ENCODE measurements at places on chromosomes 7 and 10.

GRCh38 chr10:102068216-102068615, 3.1 kb downstream of the HPS6 start:
- no peak for DNase-seq

DNA sequence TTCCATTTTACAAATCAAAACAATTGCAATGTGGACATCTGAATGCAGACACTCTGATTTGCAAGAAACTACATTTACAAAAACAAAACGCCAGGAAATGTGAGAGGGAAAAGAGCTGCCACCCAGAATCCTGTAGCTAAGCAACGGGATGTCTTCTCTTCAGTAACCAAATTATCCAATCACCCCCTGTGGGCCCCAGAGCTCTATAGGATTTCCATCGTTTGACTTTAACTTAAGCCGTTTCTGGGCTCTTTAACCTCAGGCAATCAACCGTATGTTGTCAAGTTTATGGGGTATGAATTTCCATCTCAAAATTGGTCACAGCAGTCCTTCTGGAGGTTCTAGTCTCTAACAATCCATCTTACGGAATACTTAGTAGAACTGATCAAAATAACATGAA, 240.5 kb downstream of the ETV1 start:
- no peak for DNase-seq

DNA sequence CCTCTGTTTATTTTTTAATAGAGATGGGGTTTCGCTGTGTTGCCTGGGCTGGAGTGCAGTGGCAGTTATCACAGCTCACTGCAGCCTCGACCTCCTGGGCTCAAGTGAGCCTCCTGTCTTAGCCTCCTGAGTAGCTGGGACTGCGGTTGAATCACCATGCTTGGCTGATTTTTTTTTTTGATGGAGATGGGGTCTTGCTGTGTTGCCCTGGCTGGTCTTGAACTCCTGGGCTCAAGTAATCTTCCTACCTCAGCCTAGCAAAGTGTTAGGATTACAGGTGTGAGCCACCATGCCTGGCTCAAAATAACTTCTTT, 8.1 kb downstream of the DYNC2I1 start:
- DNase-seq: no peak

- DNase-seq: no peak
Measured at GRCh38 chr10:78650122-78650521, 418.6 kb upstream of the ZMIZ1 start.

DNA sequence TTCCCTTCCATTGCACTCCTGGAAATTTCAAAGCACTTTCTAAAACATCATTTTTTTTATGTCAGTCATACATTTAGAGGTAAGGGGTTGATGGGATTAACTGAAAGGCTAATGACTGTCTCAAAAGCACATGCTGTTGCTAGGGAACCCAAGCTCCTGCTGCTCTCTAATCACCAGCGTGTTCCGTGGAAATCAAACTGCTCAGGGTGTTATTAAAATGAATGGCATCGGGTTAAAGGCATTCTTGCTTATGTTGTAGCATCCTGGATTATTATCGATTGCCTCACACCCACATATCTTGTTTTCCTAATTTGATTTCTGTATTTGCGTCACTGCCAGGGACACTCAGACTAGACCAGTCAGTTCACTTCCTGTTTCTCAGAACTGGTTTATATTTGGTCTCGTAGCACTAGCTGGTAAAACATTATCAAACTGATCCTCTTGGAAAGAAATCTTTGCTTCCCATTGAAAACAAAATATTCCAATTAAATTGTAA, 216.5 kb upstream of the MKLN1 start:
- DNase-seq: no peak

- DNase-seq: no peak
Measured at GRCh38 chr10:86815035-86815617, 58.7 kb downstream of the BMPR1A start.

DNA sequence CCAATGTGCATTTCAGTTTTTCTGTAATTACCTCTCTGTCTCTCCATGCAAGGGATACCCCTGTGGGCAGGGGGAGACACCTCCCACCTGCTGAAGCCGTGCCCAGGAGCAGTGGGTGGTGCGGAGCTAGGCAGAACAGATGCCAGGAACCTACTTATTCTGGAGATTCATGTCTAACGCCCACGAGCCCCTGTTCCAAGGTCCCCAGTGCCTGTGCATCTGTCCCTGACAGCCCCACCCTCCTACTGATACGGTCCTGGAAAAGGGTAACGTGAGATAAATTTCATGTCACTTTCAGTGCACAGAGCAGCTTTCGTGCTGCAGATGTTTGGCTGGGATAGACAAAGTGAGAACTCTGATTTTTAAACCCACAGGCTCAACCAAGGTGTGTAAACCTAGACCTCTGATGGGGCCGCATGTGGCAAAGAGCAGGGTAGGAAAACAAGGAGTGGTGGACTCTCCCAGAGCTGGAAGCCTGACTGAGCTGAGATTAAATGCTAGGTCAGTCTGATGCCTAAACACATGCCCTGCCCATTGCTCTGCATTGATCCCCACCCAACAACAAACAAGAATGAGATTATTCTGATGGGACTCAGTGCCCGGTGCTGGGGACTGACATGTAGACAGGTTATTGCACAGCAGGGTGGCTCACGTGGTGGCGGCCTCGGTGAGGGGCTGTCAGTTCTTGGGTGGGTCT, 123.6 kb upstream of the GDF10 start:
- no peak for DNase-seq

DNA sequence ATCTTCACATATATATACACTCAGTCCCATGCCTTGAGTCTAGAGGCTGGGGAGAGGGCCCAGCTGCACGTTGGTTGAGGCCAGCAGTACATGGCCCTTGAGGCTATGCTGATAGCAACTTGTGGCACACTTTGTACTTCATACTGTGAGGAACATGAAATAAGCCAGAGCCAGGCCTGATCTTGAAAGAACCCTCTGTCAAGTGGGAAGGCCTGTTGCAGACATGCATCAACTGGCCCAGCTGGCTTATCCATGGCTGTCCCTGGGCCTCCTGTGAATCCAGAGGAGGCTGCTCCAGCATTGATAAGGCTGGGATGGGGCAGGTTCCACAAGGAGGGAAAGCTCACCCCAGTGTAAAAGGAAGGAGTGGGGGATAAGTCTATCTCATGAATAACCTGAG, 140.4 kb downstream of the NRF1 start:
- no peak for DNase-seq

GRCh38 chr7:148379677-148380076, 210.9 kb upstream of the C7orf33 start:
- DNase-seq: no peak

- DNase-seq: no peak
Measured at GRCh38 chr7:48427671-48428070, 256.4 kb downstream of the ABCA13 start.

DNA sequence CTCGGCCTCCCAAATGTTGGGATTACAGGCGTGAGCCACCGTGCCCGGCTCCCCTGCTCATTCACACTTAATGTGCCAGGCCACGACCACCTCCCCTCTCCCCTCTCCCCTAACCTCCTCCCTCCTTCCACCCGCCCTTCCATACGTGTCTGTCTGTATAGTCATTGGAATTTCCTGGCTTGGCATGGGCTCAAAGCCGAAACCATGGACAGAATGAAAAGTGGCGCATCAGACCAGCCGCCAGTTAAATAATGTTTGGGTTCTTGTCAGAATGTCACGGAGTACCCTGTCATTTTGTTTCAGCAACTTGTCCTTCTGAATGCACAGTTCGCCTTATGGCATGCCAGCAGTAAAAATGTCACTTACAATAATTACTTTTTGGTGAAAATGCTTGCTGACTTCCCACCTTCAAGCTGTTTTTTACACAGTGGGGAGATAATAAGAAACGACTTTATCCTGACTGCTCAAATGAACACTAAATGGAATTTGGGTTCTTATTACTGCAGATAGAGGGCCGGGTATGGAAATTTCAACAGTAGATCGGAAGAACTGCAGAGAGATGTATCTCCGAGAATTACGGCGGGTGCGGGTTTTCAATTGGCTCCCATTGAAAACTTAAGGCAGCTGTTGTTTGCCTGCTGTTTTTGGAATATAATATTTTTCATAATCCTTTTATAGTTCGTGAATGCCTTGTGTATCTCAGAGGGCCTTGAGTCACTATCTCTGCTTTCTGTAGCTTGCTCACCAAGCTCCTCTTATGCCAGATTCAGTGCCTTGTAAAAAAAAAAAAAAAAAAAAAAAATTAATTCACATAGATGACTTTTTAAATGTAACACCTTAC, 65.5 kb upstream of the SH2B2 start:
- DNase-seq: no peak

- DNase-seq: no peak
Measured at GRCh38 chr10:13950543-13950939, 363.8 kb downstream of the PRPF18 start.

DNA sequence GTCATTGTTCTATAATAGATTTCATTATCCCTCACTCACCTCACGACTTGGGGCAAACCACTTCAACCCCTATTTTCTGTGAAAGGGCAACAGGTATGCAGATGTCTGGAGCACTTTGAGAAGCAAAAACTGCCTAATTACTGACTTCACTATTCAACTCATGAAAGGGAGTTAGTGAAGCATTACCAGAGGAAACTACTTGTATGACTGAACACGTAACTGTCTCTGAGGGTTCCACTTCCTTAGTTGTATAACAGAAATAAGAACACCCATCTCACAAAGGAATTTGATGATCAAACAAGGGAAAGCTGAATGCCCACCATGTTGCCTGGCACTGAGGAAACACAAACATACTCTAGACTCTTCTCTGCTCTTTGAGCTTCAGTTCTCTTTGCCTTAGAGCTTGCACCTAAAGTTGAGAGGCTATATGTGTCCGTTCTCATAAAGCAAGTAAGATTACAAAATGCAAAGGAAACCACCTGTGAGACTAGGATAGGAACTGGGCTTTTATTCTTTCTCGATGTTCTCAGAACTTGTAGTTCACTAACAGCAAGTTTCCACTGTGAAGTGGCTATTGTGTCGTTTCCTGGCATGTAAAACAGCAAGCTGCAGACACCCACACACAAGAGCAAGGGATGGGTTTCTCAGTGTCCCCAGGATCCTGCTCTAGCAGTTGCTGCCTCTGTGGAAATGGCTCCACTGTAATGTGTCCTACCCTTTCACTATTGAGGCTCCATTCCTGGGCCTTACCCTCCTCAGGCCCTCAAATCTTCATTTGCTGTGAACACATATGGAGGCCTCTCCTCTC, 2.6 kb downstream of the TMEM243 start:
- no peak for DNase-seq

DNA sequence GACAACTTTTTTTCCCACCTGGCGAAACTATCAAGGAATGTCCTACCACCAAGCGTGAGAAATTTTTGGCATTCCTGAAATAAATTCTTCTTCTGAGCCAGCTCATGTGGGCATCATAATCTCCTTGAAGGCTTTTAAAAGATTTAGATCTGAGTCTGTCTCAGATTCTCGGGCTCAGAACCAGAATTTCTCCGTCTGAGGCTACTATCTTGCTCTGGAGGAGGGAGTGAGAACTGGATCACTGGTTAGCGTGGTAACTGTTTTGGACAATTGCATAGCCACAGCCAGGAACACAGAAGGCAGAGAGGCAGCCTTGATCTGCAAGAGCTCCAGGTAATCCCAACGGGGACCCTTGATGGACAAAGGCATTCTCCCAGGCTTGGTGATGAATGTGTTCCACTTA, 1.0 kb upstream of the PLAC9 start:
- DNase-seq: no peak

- DNase-seq: no peak
Measured at GRCh38 chr7:33091641-33092191, 17.5 kb downstream of the RP9 start.

DNA sequence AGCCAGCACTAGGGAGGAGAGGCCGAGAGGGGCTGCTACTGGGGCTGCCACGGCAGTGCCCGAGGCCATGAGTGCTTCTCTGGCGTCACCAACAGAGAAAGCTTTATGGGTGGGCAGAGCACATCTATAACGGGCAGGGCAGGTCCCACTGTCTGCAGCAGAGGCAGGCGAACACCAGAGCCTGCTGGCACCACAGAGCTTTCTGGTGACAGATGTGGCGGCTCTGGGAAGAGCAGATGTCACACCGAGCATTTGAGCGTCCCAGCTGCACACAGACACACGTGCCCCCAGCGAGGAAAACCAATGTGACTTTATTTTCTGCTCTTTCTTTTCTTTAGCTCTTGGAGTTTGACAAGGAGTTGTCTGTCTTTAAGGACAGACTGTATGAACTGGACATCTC, 20.5 kb downstream of the NKX6-2 start:
- DNase-seq: no peak

- no peak for DNase-seq
Measured at GRCh38 chr7:41385996-41386395, 316.9 kb downstream of the INHBA start.

DNA sequence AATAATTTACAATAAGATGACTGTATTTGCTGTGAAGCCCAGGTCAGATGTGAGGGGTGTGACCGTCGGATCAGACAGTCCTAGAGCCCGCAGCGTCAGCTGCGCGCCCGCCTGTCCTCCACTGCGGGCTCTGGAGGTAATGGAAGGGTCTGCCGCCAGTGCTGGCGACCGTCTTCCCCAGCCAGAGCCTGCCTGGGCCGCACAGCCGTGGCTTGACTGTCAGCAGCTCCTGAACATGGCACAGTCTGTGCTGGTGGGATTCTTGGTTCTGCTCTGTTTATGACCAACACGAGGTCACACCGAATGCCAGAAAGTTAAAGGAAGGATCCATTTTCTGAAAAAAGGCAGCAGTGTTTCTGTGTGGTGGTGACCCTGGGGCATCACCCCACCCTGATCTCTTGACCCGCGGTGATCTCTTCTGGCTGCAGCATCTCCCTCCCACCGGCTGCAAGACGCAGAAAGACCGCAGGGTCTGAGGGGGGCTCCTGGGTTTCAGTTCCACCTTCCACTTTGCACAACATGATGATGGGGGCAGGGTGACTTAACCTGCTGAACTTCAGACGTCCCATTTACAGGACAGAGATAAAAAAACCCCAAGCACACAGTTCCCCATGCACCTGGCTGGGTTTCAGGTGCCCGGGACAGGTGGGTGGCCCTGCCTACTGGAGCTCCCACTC, 103.7 kb downstream of the DNAJB6 start:
- no peak for DNase-seq

DNA sequence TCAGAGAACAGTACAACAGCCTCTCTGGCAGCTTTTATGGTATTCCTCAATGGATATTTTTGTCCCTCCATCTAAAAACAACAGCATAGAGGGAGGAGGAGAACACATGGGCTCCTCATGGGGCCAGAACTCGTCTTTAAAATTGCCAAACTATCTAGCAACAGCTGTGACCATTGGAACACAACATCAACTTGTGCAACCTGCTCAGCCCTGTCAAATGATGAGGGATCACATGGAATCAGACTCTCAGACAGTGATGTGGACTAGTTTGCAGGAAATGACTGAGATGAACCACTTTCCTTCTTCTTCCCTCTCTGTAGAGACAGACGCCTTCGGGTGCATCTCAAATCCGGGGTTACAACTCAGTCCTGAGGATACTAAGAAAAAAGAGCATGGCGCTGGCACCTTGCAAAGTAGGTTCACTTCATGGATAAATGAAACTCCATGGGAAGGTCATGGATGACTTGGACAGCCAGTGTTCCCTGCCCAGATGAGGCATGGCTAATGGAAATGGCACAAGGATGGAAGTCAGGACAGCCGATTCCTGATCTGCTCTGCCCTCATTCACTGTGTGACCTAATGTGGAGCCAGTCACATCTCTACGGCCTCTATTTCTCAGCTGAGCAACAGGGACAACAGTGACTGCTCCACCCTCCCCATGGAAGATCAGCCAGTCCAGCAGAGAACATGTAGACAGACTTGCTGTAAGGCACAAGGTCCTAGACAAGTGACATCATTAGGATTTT, 24.6 kb upstream of the DGKI start:
- DNase-seq: no peak

- DNase-seq: no peak
Measured at GRCh38 chr7:123431075-123431614, 103.2 kb downstream of the IQUB start.

All from D721Med (cell line).